Activated T-helper 2 cell treated with anti-CD3 and anti-CD28 coated beads, Interferon-gamma antibody, Interleukin-2, Interleukin-4, amounts not matched to agents 10 μg/mL and 5 μg/mL and 100 μg/mL, durations not matched to agents 14 hours and 24 hours and 36 hours (primary cell): ENCODE measurements at places on chromosomes 5 and 9. TPM values are rescaled to one million over a fixed set of nuclear protein-coding genes. Genes with fewer than 3 reads are reported as not detected.
A peak's percentile ranks its signal among the peaks of the same experiment; 100 is the strongest.

GRCh38 chr5:107968406-107968843 lies 297.7 kb upstream of the EFNA5 start:
- H3K27me3 ChIP-seq: peaks cover 2% of the 10 kb centered on the region
- no peaks in the 10 kb centered on the region for H3K36me3 ChIP-seq
- H3K27ac ChIP-seq: no peak overlapping the region
- no peak for DNase-seq
- H3K4me1 ChIP-seq: no peaks in the 10 kb centered on the region

- no peak overlapping the region for H3K4me3 ChIP-seq
- H3K27ac ChIP-seq: no peak overlapping the region
- H3K4me1 ChIP-seq: no peaks in the 10 kb centered on the region
- H3K27me3 ChIP-seq: no peaks in the 10 kb centered on the region
Observed at GRCh38 chr5:149765932-149766331, 35.8 kb downstream of the PPARGC1B start.

DNA sequence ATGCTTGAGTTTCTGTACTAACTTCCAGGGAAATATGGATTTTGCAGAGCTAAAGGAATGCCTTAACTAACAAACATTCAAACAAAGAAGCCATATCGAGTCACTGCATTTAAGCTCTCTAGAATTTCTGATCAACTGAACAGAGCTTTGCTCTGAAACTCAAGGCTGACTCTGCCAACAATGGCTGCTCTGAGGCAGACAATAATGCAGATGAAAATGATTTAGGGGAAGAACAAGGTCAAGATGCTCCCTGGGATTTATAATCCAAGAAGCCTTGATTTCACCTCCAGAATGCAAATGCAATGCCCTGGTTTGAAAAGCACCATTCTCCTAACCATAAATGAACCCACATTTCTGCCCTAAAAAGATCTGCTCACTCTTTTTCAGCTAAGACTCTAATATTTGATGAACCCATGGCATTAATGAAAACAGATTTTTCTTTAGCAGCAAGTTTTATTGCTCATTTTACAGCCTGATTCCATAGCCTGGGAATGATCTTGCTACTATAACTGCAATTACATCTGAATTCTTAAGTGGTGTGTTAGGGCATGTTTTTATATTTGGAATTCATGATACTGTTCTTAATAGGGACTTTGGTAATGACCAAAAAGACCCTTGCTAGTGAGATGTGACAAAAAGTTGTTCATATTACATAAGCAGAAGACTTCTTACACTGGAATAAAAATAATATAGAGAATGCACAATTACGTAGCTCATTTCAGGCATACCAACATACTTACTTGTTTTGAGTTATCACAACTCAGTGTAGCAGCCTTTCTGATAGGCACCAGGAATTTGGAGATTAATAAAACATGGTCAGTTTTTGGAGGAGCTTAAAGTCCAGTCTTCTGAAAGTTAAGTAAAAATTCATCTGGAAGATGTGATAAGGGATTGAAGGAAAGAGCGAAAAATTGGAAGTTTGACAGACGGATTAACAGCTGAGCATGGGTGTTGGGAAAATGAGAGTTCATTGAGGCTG lies 169.4 kb downstream of the TRPM3 start:
- no peaks in the 10 kb centered on the region for H3K36me3 ChIP-seq
- peaks cover 3% of the 10 kb centered on the region for H3K27me3 ChIP-seq
- no peak overlapping the region for H3K27ac ChIP-seq
- DNase-seq: no peak

- DNase-seq: no peak
- no peaks in the 10 kb centered on the region for H3K4me1 ChIP-seq
- H3K36me3 ChIP-seq: peaks cover 43% of the 10 kb centered on the region
- no peak overlapping the region for H3K27ac ChIP-seq
- H3K4me3 ChIP-seq: no peak overlapping the region
Observed at GRCh38 chr5:140488914-140489313, 58.5 kb upstream of the EIF4EBP3 start.

DNA sequence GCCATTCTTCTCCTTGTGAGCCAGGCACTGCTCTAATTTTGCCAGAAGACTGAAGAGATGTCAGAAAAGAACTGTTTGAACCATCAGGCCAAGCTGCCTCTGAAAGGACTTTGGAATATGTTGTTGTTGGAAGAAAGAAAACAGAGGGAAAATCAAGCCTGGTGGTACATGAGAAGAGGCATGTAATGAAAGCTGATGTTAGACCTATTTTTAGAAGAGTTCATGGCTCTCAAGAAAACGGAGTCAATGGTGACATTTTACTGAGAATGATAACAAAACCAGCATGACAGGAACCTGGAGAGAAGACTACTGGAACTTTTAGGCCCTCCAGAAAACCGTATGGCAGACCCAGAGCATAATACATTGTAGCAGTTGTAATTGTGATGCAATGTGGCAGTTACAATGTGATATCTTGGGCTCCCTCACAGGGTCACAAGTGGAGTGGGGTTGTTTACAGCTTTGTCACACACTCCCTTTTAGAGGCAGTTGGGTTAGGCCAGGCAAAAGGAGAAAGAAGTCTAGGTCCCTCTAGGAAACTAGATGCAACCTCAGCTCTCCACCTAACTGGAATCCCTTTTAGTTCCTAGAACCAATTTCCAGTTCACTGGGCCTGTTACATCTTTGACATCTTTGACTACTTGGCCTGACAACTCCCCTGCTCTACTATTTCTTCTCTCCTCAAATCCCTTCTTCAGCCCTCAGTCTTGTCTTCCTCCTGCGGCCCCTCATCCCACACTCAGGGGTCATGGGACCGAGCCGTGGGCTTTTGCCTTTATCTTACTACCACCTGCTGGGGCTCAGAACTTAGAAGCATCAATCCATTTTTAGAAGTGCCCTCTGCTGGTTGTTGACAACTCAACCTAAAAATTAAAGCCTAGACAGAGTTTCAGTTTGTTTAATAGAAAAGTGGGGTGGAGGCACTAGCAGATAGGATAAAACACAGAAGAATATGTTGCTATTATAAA lies 61.2 kb upstream of the JAK2 start:
- peaks cover 48% of the 10 kb centered on the region for H3K4me1 ChIP-seq
- no peak overlapping the region for H3K4me3 ChIP-seq
- peaks cover 10% of the 10 kb centered on the region for H3K36me3 ChIP-seq
- no peak for DNase-seq
- peak overlapping the region; percentile 83 for H3K27ac ChIP-seq

- H3K4me3 ChIP-seq: no peak overlapping the region
- H3K27me3 ChIP-seq: no peaks in the 10 kb centered on the region
- no peak for DNase-seq
- H3K27ac ChIP-seq: no peak overlapping the region
- H3K36me3 ChIP-seq: peaks cover 4% of the 10 kb centered on the region
Observed at GRCh38 chr9:137504432-137504777, 45.3 kb upstream of the NSMF start.

DNA sequence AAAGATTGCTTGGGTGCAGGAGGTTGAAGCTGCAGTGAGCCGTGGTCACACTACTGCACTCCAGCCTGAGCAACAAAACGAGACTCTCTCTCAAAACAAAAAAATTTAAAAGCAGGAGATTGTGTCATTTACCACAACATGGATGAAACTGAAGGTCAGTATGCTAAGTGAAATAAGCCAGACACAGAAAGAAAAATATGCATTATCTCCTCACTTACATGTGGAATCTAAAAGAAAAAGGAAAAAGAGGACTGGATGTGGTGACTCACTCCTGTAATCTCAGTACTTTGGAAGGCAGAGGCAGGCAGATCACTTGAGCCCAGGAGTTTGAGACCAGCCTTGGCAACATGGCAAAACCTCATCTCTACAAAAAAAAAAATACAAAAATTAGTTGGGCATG lies 146.8 kb upstream of the DAPK1 start:
- H3K4me3 ChIP-seq: no peak overlapping the region
- peaks cover 18% of the 10 kb centered on the region for H3K27me3 ChIP-seq

- H3K36me3 ChIP-seq: no peaks in the 10 kb centered on the region
- no peak overlapping the region for H3K27ac ChIP-seq
- DNase-seq: no peak
- no peaks in the 10 kb centered on the region for H3K4me1 ChIP-seq
Observed at GRCh38 chr5:104082754-104083153, 520.2 kb upstream of the NUDT12 start.

- peaks cover 12% of the 10 kb centered on the region for H3K36me3 ChIP-seq
- no peaks in the 10 kb centered on the region for H3K27me3 ChIP-seq
- no peak overlapping the region for H3K27ac ChIP-seq
- DNase-seq: no peak
- H3K4me1 ChIP-seq: no peaks in the 10 kb centered on the region
Observed at GRCh38 chr9:101381833-101382342, 2.9 kb downstream of the BAAT start.

GRCh38 chr5:126595486-126596083 lies 566 bp upstream of the ALDH7A1 start:
- H3K4me3 ChIP-seq: peak overlapping the region; percentile 78
- H3K36me3 ChIP-seq: no peaks in the 10 kb centered on the region
- peaks cover 11% of the 10 kb centered on the region for H3K4me1 ChIP-seq
- no peak for DNase-seq
- peaks cover 26% of the 10 kb centered on the region for H3K27me3 ChIP-seq

DNA sequence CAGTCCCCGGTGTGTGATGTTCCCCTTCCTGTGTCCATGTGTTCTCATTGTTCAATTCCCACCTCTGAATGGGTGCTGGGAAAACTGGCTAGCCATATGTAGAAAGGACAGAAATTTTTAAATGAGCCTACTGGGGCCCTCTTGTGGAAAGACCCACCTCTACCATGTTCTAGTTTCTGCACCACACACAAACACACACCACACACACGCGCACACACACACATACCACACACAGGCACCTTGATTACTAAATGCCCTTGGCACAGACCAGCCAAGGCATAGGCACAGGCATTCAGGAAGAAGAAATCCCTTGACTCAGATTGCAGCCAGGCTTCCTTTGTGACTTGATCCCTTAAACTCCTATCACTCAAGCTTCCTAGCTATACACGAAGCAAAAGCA lies 60.5 kb downstream of the SIL1 start:
- no peak for DNase-seq
- H3K27ac ChIP-seq: no peak overlapping the region
- peaks cover 12% of the 10 kb centered on the region for H3K4me1 ChIP-seq
- no peaks in the 10 kb centered on the region for H3K36me3 ChIP-seq
- no peaks in the 10 kb centered on the region for H3K27me3 ChIP-seq
- no peak overlapping the region for H3K4me3 ChIP-seq

- DNase-seq: no peak
- H3K36me3 ChIP-seq: no peaks in the 10 kb centered on the region
- no peak overlapping the region for H3K4me3 ChIP-seq
- no peak overlapping the region for H3K27ac ChIP-seq
Observed at GRCh38 chr5:162128117-162128516, 60.5 kb downstream of the GABRG2 start.

DNA sequence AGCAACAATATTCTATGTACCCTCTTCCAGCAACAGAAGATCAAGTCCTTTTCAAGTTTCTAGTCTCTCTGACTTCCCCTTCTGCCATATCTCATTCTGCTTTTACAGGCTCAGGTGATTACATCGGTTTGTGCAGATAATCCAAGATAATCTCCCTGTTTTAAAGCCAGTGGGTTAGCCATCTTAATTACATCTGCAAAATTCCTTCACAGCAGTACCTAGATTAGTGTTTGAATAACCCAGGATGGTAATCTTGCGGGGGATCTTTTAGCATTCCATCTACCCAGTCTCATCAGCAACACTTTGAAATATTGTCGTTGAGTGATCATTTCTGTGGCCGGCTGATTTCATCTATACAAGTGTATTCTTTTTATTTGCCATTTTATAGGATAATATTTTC lies 130.2 kb downstream of the GHR start:
- no peaks in the 10 kb centered on the region for H3K36me3 ChIP-seq
- DNase-seq: no peak

GRCh38 chr5:92641031-92641962 lies 939.7 kb downstream of the NR2F1-AS1 start:
- H3K27me3 ChIP-seq: no peaks in the 10 kb centered on the region
- no peaks in the 10 kb centered on the region for H3K4me1 ChIP-seq
- H3K4me3 ChIP-seq: no peak overlapping the region
- no peak for DNase-seq

DNA sequence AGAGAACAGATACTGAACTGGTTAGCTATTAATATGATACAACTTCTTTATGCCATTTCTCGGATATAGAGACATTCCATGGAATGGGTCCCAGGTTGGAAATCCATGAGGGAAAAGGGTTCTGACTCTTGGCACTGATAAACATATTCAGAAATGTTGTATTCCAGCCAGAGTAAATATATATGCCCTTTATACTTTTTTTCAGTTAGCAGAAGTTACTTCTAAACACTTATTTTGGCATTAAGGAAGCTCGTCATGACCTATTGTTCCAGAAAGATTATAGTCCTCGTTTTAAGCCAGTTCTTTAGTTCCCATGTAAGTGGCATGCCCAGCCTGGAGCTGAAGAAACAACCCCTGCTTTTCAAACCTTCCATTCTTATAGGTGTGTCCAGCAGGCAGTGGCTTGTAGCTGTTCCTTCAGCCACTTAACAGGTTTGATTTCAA lies 181.6 kb downstream of the CD180 start:
- H3K4me3 ChIP-seq: no peak overlapping the region
- peaks cover 34% of the 10 kb centered on the region for H3K4me1 ChIP-seq
- no peaks in the 10 kb centered on the region for H3K27me3 ChIP-seq
- peaks cover 7% of the 10 kb centered on the region for H3K36me3 ChIP-seq
- no peak overlapping the region for H3K27ac ChIP-seq
- DNase-seq: no peak

DNA sequence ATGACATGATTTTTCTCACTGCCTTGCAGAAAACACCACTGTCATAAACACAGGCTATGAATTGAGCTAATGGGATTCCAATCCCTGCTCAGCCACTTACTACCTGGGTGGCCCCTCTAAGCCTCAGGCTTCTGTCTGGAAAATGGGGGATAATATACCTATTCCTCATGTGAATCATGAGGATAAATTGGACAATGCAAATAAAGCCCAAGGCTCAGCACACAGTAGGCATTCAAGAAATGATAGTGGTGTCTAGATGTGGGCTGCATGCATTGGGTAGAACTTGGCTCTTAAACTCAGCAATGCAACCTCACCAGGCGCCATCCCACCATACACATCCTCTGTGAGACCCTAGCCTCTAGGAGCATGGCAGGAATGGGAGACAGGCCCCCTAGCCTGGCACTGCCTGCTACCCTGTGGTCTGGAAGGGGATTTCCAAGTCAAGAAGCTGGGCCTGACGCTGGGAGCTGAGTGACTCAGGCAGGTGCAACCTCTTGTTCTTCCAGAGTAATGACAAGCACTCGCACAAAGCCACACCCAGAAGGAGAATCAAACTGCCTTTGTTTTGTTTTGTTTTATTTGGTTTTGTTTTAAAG lies 2.3 kb upstream of the TNIP1 start:
- peak overlapping the region; percentile 99 for H3K4me3 ChIP-seq
- peaks cover 69% of the 10 kb centered on the region for H3K36me3 ChIP-seq
- H3K27ac ChIP-seq: peak overlapping the region; percentile 79
- H3K4me1 ChIP-seq: peaks cover 63% of the 10 kb centered on the region
- H3K27me3 ChIP-seq: no peaks in the 10 kb centered on the region
- DNase-seq: peak; percentile 61

Gene SLC24A2
- total RNA-seq: not detected in 2 replicates

Gene PCDHGA2
- 0.09 and 0.11 TPM in 2 replicates for total RNA-seq

Gene TMEM252
- total RNA-seq: not detected in 2 replicates

Gene CDH12
- total RNA-seq: not detected in 2 replicates

Gene TSSK1B
- total RNA-seq: not detected in 2 replicates

Gene PCDHB10
- not detected in 2 replicates for total RNA-seq

Gene LMX1B
- total RNA-seq: not detected in 2 replicates

Gene NPDC1
- total RNA-seq: 32.7 and 36.0 TPM in 2 replicates

Gene TMEM8B
- total RNA-seq: 3.0 and 3.4 TPM in 2 replicates

Gene PTGS1
- 0.55 and 0.71 TPM in 2 replicates for total RNA-seq

Gene TTC33
- total RNA-seq: 29.0 and 29.3 TPM in 2 replicates
